ENCODE measurements at places on chromosomes 13 and 19.

GRCh38 chr19:13008926-13009787, 13.9 kb downstream of the NFIX start:
- DNase-seq, result no peak

DNA sequence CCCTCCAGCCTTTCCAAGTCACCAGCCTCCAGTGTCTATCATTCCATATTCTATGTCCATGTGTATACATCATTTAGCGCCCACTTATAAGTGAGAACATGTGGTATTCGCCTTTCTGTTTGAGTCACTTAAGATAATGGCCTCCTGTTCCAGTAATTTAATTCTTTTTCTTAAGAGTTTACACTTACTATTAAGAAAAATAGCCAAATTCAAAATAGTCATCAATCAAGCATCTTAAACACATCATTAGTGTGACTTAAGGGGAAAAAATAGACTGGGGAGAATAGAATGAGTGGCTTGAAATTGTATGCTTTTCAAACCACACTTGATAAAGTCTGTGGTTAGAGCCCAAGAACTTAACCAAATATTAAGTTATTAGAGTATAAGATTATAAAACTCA, 248.0 kb downstream of the MAB21L1 start:
- no peak for DNase-seq

GRCh38 chr13:98889419-98890085, 88.3 kb downstream of the DOCK9 start:
- no peak for DNase-seq

- no peak for DNase-seq
Observed at GRCh38 chr19:31940396-31940795, 405.0 kb upstream of the ZNF507 start.

Measured in activated CD4-positive, alpha-beta T cell treated with anti-CD3 and anti-CD28 coated beads, Interleukin-2, Interleukin-4, amounts not matched to agents 100 ng/mL and 50 ng/mL, durations not matched to agents 16 hours and 8 hours (primary cell).